Cerebellum (tissue), 4 donors: ENCODE measurements at places on chromosomes 7 and 10. TPM values are rescaled to one million over a fixed set of nuclear protein-coding genes. Genes with fewer than 3 reads are reported as not detected.

ABCB1 gene
- total RNA-seq: 10.4 TPM

- no peak for DNase-seq
These were observed 58.9 kb downstream of the FRMPD2 start for GRCh38 chr10:48215486-48216203.

- no peak for DNase-seq
These were observed 131.0 kb upstream of the NPY start for GRCh38 chr7:24152877-24153472.

- DNase-seq: no peak
These were observed 428.5 kb upstream of the MGMT start for GRCh38 chr10:129038522-129038921.

FAM13C gene
- total RNA-seq: 66.1 TPM

DNA sequence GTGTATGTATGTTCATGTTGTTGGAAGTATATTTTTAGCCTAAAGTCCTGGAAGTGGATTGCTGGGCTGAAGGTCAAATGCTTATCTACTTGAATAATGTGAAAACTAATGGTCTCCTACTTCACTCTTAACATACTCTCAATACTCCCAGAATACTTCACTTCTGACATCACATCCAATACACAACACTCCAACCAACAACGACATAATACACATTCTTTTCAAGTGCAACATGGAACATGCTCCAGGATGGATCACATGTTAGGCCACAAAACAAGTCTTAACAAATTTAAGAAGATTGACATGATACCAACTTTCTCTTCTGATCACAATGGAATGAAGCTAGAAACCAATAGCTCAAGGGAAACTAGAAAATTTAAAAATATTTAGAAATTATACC lies 126.9 kb upstream of the ADCY1 start:
- DNase-seq: no peak

GRCh38 chr7:128427289-128427891 lies 17.6 kb upstream of the IMPDH1 start:
- peak; percentile 61 for DNase-seq
